HEK293T (cell line): ENCODE measurements at places on chromosomes 16 and 17.

GRCh38 chr17:9414471-9414870, 161.1 kb downstream of the STX8 start:
- DNase-seq, result no peak

- no peak for DNase-seq
Measured at GRCh38 chr17:66755101-66755943, 79.6 kb upstream of the CACNG5 start.

GRCh38 chr17:50424996-50425681, 879 bp upstream of the ACSF2 start:
- no peak for DNase-seq

DNA sequence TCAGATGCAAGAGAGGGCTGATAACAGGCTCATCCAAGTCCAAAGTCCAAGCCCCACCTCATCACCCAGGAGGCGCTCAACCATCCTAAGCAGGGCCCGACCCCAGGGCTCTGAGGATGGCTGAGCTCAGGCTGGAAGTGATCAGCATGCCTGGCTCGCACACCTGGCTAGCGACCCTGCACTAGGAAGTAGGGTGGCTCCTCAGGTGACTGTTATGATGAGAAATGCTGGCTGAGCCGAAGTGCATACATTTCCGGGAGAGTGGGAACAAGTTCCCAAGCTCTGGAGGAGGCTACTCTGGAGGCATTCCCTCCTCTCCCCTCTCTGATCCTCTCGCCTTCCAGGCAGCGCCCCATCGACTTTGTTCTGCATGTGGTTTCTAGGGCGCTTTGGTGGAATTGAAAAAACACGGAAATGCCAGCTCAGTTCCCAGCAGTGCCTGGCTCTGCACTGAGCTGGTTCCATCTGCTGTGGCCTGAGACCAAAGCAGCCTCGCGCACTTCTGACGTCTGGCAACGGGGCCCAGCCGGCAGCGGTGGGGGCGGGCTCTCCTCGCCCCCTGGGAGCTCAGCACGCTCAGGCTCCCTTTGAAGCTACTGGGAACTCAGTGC, 130.3 kb downstream of the IRF8 start:
- DNase-seq, result no peak

DNA sequence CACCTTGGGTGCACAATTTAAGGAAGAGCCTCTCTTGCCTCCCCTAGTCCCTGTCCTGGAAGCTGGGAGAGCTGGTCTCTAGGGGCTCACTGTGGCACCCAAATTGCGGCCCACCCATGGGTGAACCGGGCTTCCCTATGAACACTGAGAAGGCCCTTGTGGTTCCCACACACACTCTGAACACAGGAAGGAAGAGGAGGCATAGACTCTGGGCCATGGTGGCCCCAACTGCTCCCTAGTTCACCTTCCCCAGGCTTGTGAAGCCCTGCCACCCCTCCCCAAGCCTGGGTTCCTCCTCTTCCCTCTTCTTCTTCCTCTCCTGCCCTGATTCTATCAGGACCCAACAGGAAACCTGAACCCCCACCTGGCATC, 10.5 kb downstream of the SREBF1 start:
- DNase-seq, result no peak

DNA sequence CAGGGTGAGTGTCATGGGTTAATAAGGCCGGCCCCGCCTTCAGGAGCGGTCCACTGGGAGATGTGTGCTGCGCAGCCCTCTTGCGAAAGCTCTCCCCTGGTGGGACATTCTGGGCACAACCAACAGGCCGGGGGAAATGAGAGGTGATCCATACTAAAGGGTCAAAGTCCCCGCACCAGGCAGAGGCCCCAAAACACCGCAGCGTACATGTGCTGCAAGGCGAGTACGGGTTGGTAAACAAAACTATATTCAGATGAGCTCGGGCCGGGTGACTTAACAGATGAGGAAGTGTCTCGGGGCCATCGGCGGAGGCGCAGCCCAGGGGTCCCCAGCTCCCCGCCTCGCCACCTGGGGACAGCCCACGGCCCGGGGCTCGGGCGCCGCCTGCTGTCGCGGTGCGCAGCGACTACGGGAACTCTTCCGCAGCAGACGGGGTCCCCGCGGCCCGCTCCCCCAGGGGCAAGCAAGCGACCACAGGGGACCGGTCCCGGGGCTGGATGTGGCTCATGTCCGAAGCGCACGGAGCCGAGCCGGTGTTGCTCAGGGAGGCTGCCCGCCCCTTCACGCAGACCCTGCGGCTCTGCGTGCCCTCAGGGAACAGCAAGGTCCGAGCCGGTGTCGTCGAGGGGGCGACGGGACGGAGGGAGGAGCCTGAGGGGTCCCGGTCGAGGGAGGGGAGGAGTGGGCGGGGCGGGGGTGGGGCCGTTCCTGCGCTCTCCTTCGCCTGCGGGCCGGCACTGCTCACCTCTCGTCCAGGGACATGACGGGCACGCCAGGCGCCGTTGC, at the start of gene RAB37:
Gene RAB37, plus strand, starts transcription at position 744 of the 786 bp plus-strand sequence. Its CDS starts 17 bp downstream, at position 761.
- DNase-seq, result no peak

GRCh38 chr17:56665864-56666263, 72.4 kb downstream of the NOG start:
- no peak for DNase-seq

- DNase-seq, result no peak
Measured at GRCh38 chr16:49078104-49078503, 203.5 kb downstream of the CBLN1 start.

DNA sequence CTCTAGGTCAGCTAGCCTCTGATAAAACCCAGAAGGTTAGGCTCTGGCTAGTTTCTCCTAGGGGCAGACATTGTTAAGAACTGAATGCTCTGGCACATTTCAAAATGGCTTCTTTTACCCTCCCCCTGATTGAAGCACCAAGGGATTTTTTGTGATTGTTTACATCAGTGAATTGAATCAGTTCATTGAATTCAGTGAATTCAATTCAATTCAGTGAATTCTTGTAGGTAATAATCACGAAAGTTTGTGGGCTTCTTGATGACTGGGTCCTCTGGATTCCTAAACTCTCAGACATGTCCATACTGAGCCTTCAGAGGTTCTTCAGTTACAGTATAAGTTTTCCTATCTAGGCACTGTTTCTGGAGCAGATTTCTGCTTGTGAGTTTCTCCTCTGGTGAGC, 135.2 kb upstream of the ELAC2 start:
- DNase-seq, result no peak

GRCh38 chr17:63476854-63477479, at the start of gene ACE:
Gene ACE, plus strand, starts transcription at chr17:63477061. Its CDS starts 34 bp downstream, at chr17:63477095.
- DNase-seq, result peak; percentile 67

DNA sequence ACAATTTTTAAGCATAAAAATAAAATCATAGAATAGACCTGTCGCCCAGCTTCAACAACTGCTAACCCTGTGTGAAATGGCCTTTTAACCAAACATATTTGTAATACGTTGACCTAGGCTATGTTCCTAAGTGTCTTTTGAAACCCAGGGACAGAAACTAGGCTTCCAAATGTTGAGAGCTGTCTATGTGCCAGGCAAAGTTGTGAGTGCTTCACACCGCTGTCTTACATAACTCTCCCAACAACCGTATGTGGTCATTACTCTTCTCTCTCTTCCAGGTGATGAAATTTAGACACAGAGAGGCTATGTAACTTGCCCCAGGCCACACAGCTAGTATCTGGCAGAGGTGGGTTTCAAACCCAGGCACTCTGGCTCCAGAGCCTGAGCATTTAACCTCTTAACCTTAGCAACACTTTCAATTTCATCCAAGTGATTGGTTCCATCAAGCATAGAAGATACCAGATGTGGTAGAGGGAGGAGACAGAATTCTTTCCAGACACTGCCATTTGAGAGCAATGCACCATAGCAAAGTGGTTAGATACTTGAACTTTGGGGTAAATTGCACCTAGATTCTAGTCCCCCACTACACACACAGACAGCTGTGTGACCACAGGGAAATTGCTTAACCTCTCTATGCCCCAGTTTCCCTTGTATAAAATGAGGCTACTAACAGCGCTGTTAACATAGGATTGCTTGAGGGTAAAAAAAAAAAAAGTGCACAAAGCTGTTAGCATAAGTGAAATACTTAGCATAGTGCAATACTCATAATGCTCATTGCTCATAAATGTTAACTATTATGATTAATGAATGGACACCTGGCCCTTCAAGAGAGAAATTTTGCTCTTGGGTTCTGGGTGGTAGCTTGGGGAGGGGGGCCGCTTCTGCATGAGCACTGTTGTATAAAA, 160.6 kb downstream of the IRX3 start:
- DNase-seq, result no peak

GRCh38 chr17:1362964-1363363, 37.1 kb downstream of the YWHAE start:
- no peak for DNase-seq

- peak; percentile 65 for DNase-seq
Measured at GRCh38 chr16:86740906-86741799, 162.8 kb downstream of the FOXL1 start.

DNA sequence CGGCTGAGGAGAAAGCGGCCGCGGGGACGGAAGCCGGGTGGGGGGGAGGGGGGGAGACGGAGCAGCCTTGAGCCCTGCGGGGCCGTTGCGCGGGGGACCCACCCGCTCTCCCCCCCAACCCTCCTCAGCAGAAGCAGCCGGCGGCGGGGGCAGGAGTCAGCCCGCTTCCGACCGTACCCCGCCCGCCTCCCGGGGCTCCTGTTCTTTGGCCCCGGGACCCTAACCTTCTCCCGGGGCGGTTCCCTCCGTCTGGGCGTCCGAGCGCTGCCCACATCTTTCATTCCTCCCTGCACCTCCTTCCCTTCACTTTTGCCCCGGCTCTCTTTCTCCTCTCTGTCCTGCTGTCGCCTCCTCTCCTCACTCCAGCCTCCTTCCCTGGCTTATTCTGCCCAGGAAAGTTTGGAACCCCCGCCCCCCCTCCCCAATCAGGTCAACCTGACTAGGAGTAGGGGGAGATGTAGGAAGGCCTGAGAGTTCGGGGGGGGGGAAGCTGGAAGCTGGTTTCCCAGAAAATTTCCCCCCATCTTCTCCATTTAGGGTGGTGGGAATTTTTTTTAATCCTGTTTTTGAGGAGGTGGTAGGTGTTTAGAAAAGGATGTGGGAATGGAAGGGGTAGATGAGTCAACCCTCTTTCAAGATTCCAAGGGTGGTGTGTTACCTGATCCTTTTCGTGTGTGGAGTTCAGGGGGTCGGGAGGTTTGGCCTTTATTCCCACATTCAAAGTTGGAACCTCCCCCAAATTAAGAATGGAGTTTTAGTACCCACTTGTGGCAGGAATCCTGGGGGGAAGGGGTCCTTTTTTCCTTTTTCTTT, 427 bp upstream of the NLK start:
- DNase-seq, result peak; percentile 7

DNA sequence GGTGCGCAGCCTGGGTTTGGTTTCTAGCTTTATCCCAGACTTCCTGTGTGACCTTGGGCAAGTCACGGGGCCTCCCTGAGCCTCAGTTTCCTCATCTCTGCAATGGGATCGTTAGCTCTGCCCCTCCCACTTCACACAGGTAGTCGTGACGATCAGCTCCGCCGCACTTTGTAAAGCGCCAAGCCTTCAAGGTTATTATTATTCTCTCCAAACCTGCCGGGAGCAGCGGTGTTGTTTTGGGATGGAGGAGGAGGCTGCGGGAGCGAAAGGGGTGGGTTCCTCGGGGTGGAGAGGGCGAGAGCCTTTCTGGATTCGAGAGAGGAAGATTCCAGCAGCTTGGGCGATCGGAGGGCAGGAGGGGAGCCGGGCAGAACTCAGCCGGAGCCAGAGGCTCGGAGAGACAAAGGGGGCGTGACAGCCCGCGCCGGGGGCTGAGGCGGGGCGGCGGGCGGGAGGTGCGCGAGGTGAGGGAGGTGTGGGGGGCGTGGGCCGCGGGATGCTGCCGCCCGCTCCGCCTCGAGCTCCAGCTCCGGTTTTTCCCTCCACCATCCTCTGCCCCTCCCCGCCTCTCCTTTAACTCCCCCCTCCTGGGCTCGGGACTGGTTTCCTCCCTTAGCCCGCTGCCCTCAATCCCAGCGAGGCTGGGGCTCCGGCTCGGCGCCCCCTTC, at the start of gene EFNB3:
Gene EFNB3, plus strand, starts transcription at position 602 of the 668 bp plus-strand sequence. CDS start 397 bp downstream, outside the sequence.
- peak; percentile 75 for DNase-seq

GRCh38 chr17:48663134-48663924, 37.2 kb upstream of the HOXB9 start:
- DNase-seq, result peak; percentile 52

- no peak for DNase-seq
Measured at GRCh38 chr17:80692931-80693467, 148.4 kb downstream of the RPTOR start.

GRCh38 chr16:12458591-12459358, 344.9 kb downstream of the CPPED1 start:
- no peak for DNase-seq

DNA sequence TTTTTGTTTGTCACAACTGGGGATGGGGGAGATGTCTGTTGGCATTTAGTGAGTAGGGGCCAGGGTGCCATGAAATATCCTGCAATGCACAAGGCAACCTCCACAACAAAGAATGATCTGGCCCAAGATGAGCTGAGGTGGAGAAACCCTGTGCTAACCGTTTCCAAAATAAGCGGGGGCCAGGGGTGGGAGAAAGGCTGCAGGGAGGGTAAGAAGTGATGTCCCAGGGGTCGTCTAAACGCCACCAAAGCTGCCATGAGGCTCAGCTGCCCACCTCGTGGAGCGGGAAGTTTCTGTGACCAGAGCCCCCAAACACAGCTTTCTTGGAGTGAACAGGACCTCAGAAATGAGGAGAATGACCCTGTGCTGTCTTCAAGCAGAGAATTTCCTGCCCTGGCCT, 76.5 kb upstream of the CDH5 start:
- DNase-seq, result no peak

- DNase-seq, result no peak
Measured at GRCh38 chr17:34319039-34319483, at the start of gene CCL8. Gene CCL8, plus strand, starts transcription at chr17:34319435. Its CDS starts 67 bp downstream, at chr17:34319502.

DNA sequence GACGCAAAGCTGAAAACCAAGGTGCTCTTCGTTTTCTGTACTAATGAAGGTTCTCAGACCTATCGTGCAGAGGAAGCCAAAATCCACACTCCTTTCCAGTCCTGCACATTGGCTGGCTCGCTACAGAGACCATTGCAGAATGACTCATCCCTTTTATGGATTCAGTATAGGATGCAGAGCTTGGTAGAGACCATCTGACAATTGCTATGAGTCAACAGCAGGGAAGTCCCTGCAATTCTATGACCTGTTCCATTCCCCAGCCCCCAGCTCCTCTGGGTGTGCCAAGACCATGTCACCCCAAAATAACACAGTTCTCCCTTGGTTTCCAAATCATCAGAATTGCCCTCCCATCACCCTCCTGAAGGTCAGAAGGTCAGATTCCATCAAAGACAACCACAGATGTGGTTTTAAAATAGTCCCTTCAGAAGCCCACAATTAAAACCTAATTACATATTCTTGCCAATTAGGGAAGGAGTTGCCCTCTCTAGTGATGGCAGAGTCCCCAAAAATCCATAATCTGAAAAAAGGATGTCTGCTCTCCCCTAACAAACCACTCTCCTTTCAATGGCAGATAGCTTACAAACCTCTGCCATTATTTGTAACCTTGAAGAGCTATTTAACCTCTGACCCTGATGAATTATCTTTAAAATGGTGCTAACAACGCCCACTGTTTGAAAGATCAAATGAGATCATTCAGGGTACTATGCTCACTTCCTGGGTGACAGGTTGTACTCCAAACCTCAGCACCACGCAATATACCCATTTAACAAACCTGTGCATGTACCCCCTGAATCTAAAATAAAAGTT, 108.2 kb upstream of the RBBP6 start:
- DNase-seq, result no peak

- DNase-seq, result no peak
Measured at GRCh38 chr16:51419768-51420167, 268.7 kb upstream of the SALL1 start.

- DNase-seq, result peak; percentile 28
Measured at GRCh38 chr16:15539197-15539596, 103.8 kb downstream of the MARF1 start.

- DNase-seq, result no peak
Measured at GRCh38 chr17:64630309-64631223, 31.5 kb downstream of the SMURF2 start.

GRCh38 chr16:85573696-85574641, 39.2 kb upstream of the GSE1 start:
- DNase-seq, result peak; percentile 49
